ENCODE measurements at places on chromosomes 12 and 14.

- no peak for DNase-seq
These were observed 32.6 kb upstream of the PNMA1 start for GRCh38 chr14:73746520-73747378.

DNA sequence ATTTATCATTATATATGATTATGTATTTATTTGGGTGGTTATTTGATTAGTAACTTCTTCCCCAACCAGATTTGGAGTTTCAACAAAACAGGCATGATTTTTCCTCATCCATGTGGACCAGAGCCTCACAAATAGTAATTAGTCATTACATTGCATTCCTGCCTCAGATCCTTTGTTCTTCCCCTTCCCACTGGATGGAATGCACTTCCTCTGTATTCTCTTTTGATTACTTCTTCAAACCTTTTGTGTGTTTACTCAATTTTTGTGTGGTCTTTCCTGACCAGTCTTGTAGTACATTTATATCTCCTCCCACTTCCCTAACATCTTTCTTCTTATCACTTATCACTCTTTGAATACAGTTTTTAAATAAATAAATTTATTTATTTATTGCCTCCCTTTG, 15.5 kb downstream of the SYT1 start:
- DNase-seq: peak; percentile 63

DNA sequence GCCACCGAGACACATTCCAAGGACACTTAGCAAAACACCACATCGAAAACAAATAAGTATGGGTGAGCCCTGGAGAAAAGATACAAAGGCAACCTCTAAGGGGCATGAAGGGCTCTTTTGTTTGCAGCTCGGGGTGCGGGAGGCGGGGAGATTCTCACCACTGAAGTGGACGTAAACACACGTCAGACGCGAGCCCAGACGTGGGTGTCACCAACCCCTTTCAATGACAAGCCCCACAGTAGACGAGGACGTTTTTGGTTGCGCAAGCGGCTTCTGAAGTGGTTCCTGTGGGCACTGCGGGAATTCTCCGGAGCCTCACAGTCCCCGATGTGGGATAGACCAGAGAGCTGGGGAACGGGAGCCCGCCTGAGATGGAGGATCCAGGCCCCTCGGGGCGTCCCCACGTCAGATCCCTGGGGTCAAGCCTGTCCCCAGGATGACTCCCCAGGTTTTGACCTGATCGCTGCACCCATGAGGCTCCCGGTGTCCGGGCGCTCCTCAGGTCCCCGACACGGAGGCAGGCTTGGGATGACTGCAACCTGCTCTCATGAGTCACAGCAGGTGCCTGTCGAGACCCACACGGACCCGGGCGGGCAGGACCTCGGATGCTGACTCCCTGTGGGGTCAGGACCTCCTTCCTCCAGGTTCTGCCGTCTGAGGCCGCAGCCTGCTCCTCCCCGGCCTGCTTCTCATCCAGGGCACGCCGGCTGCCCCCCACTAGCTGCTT, 20.3 kb upstream of the ADGRD1 start:
- DNase-seq: peak; percentile 91

DNA sequence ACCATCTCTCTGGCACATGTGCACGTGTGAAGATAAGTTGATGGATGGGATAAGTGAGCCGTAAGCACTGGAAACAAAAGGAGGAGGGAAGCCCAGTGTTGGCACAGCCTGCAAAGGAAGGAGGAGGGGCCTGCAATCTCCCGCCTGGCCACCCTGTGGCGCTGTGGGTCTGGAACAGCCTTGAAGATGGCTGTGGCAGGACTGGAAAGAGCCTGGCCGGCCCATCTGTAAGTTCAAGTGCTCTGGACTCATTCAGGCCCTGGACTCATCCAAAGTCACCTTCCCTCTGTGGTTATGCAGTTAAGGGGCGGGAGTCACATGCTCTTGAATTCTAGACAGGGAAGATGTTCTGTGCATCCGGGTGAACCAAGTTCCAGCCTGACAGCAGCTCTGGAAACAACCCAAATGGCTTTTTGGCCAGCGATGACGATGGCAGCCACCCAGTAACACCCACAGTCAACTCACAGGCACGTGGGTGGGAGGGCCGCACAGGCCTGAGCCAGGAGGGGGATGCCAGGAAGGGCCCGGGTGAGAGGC, 50.4 kb downstream of the CHGA start:
- peak; percentile 36 for DNase-seq

DNA sequence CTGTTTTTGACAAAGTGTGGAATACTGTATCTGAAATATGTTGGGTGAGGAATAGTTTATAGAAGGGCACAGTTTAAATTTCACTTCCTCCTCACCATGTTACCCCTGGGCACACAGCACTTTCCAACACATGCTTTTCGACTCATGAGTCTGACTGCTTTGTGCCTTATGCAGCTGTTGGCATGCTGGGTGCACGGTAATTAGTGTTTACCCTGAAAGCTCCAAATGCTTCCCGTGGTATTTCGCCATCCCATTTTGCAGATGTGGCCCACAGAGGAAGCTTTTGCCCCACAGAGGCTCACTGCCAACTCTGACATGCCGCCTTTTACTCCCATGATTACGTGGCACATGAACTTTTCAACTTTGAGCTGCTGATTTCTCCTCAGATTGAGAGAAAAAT, 168.6 kb downstream of the PRKCH start:
- no peak for DNase-seq

GRCh38 chr12:116535241-116535640, 23.9 kb upstream of the MAP1LC3B2 start:
- DNase-seq: no peak

- no peak for DNase-seq
These were observed 3.3 kb downstream of the IL26 start for GRCh38 chr12:68222326-68222725.

DNA sequence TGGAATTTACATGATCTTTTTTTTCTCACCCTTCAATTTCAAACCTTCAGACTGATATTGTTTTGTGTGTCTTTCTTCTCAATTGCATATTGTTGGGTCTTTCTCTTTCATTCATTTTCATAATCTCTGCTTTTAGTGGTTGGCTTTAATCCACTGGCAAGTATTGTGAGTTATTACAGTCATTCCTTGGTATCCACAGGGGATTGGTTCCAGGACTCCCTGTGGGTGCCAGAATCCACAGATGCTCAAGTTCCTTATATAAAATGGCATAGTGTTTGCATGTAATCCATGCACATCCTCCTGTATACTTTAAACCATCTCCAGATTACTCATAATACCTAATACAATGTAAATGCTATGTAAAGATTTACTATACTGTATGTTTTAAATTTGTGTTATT, 29.7 kb upstream of the PARP11 start:
- no peak for DNase-seq

GRCh38 chr12:121797937-121798786, 4.7 kb upstream of the RHOF start:
- peak; percentile 68 for DNase-seq

DNA sequence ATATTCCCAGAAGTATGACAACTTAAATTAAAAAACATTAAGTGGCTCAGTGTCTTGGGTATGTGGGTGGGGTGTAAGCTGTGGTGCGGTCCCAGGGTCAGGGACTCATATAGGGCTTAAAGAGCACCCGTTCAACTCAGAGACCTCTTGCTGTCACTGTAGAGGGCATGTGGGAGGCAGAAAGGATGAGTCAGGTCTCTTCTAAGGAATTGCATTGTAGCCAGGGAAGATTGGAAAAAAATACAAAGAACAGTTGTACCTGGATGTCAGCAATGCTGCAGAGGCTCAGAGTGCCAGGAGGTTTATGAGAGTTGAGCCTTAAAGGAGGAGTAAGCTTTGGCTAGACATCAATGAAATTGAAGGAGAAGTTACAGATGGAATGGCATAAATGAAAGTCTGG, 104.1 kb downstream of the MYRFL start:
- no peak for DNase-seq

- DNase-seq: peak; percentile 83
These were observed 110.4 kb upstream of the FZD10 start for GRCh38 chr12:130051900-130052299.

DNA sequence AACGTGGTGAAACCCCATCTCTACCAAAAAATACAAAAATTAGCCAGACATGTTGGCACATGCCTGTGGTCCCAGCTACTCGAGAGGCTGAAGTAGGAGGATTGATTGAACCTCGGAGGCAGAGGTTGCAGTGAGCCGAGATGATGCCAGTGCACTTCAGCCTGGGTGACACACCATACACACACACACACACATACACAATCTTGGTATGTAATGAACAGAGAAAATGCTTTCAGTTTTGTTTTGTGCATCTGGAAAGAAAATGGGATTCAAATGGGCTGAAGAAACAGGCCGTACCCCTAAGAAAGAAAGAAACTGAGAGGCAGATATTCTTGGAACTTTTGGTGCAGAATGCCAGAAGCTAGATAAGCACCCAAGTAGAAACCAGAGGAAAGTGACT, 107.2 kb downstream of the PDE3A start:
- DNase-seq: no peak

GRCh38 chr14:104971447-104972240, 6.5 kb downstream of the AHNAK2 start:
- no peak for DNase-seq

- no peak for DNase-seq
These were observed 95.6 kb downstream of the ETV6 start for GRCh38 chr12:11745113-11745512.

DNA sequence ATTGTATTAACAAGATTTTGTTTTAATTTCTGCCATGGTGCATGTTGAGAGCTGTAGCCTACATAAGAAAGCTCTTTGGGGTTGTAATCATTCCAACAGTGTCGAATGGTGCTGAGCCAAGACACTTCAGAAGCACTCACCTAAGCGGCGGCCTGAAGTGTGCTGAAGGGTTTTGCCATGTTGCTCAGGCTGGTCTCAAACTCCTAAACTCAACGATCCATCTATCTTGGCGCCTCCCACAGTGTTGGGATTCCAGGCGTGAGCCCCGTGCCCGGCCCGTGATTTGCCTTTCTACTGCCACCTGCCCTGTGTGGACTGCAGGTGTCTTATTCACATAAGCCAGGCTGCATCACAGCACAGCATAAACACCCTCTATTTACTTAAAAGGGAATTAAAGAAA, 48.9 kb downstream of the AMN start:
- DNase-seq: no peak

- DNase-seq: no peak
These were observed 348.3 kb downstream of the GALC start for GRCh38 chr14:87644689-87645088.

GRCh38 chr14:51859131-51859530, 1.3 kb upstream of the GNG2 start:
- DNase-seq: no peak

- DNase-seq: no peak
These were observed 354.1 kb downstream of the DPF3 start for GRCh38 chr14:72539661-72540315.

DNA sequence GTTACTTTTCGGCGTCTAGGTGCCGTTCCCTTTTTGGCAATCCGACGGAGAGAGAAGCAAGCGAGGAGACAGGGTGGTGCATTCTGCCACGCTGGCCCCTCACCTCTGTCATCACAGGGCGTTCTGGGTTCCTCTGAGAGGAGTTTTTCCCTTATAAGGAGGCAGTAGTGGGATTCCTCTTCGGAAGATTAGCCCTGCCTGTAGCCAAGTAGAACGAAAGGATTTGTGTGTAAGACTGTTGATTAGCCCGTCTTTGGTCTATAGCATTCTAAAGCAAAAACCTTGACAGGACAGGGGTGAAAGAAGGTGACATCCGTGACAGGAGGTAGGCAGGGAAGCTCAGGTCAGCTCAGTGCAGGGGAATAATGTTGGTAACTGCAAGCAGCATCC, 9.1 kb upstream of the NEMF start:
- peak; percentile 70 for DNase-seq

GRCh38 chr14:52514046-52514811, 38.1 kb downstream of the TXNDC16 start:
- DNase-seq: no peak

GRCh38 chr12:6965026-6965661, 5.3 kb downstream of the PHB2 start:
- DNase-seq: peak; percentile 95

- DNase-seq: no peak
These were observed 387.2 kb downstream of the BMP4 start for GRCh38 chr14:53569446-53569845.

- DNase-seq: no peak
These were observed 17.9 kb downstream of the KLRF2 start for GRCh38 chr12:9899209-9899608.

DNA sequence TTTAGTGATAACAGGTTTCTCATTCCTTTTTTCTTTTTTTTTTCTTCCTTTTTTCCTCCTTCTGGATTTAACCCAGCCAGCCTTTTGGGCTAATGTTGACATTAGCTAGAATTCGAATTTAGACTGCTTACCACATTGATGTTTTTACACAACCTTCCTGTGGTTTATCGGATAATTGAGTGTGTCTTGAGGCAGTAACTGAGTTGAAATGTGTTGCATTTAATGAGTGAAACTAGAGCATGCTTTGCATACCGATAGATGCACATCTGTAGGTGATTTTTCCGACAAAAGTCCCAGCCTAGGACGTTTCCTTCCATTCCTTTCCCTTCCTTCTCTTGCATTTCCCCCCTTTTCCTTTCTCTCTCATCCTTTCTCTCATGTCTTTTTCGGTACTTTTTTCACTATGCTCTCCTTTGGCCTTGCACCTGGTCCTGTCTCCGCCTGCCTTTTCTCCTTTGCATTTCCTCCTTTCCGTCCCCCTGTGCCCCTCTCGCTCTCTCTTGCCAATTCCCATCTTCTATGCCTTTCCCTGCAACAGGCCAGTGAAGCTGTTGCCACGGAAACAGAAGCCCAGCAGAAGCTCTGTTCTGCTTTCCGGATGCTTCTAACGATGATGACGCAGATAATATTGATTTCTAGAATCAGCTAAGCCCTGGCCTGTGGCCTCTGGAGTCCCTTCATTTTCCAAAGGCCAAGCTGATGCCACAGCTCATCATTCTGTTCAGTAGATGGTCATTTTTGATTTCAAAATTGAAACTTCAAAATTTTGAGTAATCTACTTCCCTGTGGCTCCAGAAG, 76.1 kb downstream of the SLC25A47 start:
- DNase-seq: no peak

- no peak for DNase-seq
These were observed 18.5 kb downstream of the ZBTB42 start for GRCh38 chr14:104819361-104819781.

GRCh38 chr12:105659355-105660075, 329.0 kb downstream of the C12orf75 start:
- peak; percentile 2 for DNase-seq

DNA sequence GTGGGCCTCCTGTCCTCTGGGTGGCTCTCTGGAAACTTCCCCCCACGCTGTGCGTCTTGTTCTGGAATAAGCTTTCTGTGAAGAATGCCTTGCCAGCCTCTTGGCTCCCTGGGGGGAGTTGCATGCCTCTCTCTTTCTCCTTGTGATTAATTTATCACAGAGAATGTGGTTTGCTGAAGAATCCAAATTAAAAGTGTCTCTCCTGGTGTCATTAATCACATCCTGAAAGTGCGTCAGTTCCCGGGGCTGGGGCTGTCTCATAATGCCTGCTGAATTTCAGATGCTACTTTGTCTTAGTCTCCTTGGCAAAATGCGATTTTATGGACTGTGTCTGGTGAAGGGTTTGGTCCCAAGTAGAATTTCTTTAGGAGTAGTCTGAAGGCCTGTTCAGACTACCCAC, 787.7 kb upstream of the TMEM132C start:
- DNase-seq: no peak

GRCh38 chr12:123364532-123365024, at the start of gene SBNO1:
SBNO1 (minus strand) TSS chr12:123364847; CDS start chr12:123350441, 14,406 bp downstream.
- peak; percentile 84 for DNase-seq
